ENCODE measurements at places on chromosomes 6 and 20.

- peak; percentile 46 for DNase-seq
Measured at GRCh38 chr20:35617397-35618262, 2.0 kb downstream of the SPAG4 start.

DNA sequence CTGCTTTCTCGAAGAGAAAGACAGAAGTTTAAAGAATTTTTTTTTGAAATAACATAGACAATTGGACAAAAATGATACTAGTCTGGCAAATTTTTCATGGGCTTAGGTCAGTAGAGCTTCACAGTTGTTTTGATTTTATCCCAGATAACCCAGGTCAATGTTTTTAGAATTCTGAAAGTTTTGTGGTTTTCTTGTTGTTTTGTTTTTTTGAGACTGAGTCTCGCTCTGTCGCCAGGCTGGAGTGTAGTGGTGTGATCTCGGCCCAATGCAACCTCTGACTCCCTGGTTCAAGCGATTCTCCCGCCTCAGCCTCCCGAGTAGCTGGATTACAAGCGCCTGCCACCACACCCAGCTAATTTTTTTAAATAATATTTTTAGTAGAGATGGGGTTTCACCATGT lies 22.8 kb downstream of the KIF13A start:
- peak; percentile 26 for DNase-seq

- DNase-seq: no peak
Measured at GRCh38 chr20:24483435-24484080, 14.1 kb downstream of the SYNDIG1 start.

DNA sequence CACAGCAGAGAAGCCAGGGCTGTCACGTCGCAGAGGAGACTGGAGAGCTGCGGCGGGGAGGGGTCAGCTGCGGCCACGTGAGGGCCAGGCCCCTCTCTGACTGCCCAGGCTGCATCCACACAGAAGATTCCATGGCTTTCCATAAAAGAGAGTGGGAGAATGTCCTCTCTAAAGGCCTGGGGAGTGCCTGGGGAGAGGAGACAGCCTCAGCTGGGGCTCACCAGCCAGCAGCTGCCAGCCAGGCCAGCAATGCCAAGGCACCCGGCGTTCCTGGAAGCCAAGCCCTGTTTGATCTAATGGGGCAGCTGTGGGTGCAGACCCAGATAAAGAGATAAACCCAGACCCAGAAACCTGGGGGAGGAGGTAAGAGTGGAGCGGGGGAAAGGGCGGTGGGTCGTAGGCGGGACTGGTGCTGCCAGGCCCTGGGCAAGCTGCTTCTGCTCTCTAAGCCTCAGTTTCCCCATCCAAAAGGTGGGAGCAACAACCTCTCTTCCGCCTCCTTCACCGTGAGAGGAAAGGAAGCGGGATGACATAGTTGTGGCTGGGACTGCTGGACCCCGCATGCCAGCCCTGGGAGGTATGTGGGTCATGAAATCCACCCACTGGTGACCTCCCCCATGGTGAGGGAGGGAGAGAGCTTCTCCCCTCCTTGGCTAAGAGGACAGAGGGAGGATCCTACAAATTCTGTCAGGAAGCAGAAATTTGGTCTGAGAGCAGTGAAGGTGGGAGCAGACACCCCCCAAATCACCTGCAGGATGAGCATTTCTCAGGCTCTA lies 3.1 kb upstream of the OSBPL2 start:
- DNase-seq: no peak

DNA sequence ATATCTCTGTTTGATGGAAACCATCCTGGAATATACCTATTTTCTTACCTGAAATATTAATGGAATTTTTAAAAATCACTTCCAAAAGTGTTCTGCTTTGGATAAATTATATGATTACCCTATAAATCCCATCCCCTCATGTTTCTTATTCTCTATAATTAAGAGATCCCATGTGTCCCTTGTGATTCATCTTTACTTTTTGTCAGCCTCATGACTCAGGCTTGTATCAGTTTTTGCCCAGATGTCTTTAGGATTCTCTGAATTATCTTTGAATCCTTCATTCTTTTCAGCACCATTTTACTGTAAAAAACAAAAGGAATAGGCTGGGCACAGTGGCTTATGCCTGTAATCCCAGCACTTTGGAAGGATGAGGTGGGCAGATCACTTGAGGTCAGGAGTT lies 804.5 kb upstream of the CITED2 start:
- DNase-seq: peak; percentile 85

- DNase-seq: no peak
Measured at GRCh38 chr6:118468682-118469465, 79.2 kb upstream of the PLN start.

DNA sequence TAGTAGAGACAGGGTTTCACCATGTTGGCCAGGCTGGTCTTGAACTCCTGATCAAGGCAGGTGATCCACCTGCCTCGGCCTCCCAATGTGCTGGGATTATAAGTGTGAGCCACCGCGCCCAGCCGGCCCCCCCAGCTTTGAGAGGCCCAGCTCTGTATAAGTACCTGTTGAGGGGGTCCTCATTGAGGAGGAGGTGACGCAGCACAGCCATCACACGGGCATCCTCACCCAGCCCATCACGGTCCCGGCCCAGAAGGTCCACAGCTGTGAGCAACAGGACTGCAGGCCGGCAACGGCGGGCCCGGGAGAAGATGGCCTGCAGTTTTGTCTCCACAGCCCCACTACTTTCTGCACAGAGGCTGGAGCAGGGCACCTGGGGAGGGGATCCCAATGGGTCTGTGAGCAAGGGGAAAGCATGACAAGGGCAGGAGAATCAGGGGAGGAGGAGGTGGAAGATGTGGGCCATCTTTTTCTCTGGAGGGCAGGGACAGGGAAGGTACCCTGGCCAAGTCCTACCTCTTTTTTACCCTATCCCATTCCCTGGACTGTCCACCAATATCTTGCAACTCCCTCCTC lies 7.7 kb downstream of the GNMT start:
- DNase-seq: no peak

DNA sequence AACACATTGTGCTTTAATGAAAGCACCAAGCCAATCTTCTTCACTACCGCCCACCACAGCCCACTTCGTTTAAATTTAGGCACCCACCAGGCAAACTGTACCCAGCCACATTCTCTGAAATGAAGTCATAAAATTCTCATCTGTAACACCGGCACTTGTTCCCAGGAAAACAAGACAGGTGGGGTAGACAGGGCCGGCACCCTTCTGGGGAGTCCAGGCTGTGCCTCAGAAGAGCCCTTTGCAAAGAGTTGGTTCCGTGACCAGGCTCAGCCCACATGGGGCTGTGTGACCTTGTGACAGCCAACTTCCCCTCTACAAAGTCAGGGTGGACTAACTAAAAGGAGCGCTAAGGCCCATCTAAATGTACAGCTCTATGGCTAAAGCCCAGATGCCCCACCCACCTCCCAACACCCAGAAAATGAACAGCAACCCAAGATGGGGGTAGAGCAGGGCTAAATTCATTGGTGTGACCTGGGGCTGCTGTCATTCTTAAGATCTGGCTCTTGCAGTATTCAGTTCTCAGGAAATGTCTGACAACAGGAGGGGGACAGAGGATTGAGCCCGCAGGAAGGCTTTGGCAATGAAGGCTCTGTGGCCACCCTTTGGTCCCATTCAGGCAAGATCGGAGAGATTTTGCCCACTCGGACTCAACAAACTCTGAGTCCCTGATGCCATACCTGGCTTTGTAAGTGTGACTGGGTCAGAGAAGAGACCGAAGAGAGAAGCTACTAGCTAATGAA lies 56.7 kb downstream of the TRERF1 start:
- no peak for DNase-seq

DNA sequence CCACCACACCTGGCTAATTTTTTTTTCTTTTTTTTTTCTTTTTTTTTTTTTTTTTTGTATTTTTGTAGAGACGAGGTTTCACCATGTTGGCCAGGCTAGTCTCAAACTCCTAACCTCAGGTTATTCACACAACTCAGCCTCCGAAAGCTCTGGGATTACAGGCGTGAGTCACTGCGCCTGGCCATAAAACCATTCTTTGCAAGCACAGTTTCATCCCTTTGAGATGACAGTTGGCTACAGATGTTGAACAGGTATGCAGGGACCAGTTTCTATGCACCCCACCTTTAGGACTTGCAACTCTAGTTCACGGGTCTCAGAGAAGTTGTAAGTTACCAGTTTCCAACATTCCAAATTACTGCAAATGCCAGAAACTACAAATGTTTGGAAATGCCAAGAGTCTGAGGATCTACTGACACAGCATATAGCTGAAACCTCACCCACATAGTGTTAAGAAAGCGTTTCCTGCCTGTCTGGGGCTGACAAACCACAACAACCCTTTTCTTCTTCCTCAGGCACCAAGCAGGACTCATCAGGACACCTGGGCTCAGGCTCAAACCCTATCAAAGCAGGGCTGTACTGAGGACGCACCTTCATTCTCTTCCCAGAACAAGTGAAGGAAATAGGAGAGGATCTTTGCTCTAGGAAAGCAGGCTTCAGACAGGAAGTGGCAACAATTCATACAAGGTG lies 22.9 kb downstream of the ARHGAP18 start:
- peak; percentile 52 for DNase-seq

DNA sequence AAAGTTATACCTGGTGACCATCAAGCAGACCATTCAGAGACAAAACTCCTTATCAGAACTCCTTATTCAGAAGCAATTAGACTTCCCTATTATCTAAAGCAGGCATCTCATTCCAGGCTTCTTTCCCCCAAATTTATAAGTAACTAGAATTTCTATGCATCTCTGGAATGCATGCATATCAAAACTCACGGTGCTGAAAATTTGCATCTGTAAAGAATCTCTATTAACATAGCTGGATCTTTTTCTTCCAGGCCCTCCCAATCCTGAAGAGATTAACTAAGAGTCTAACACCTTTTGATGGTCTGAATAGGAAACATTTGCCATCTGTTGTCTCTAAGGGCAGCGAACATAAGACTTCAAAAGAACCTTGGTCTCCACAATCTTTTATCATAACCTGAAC lies 22.8 kb upstream of the SLC52A3 start:
- DNase-seq: no peak

Data from AG10803 (cell line).